ENCODE measurements at places on chromosomes 5 and 9. TPM values are rescaled to one million over a fixed set of nuclear protein-coding genes. Genes with fewer than 3 reads are reported as not detected.

OMD gene
- total RNA-seq: not detected

TMEM245 gene
- 17.1 TPM for total RNA-seq

RANBP17 gene
- 7.5 TPM for total RNA-seq

FGF1 gene
- not detected for total RNA-seq

PCDHB4 gene
- total RNA-seq: not detected

SLC1A3 gene
- not detected for total RNA-seq

BBLN gene
- 565 TPM for total RNA-seq

TMEM161B gene
- 6.8 TPM for total RNA-seq

SLC4A9 gene
- total RNA-seq: 0.08 TPM

NPR3 gene
- not detected for total RNA-seq

DNA sequence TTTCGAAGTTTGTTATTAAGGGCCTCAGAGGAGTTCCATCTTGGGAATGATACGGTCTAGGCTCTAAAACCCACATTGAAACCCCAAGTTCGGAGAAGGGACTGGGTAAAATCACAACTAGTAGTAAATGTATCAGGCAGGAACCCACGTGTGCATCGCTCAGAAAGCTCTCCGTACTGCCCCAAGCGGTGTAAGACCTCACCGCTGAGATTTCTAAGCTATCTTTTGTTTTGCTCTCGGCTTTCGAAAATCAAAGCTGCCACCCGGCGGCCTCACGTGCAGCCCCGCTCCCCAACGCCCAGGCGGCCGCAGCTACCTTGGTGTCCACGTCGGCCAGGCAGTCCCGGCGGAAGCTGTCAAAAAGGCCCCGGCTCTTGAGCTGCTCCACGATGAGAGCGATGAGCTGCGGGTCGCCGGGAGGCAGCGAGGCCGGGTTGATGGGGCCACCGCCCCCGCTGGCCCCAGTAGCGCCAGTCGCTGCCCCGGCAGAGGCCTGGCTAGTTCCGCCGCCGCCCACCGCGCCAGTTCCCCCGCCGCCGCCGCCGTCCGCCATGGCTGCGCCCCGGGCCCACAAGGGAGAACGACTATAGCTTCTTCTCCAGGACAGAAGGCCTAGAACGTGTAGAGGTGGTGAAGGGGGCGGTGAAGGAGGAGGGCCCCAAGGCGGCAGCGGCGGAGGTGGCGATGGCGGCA lies 420 bp downstream of the BOD1 start:
- DNase-seq: peak; percentile 83

DNA sequence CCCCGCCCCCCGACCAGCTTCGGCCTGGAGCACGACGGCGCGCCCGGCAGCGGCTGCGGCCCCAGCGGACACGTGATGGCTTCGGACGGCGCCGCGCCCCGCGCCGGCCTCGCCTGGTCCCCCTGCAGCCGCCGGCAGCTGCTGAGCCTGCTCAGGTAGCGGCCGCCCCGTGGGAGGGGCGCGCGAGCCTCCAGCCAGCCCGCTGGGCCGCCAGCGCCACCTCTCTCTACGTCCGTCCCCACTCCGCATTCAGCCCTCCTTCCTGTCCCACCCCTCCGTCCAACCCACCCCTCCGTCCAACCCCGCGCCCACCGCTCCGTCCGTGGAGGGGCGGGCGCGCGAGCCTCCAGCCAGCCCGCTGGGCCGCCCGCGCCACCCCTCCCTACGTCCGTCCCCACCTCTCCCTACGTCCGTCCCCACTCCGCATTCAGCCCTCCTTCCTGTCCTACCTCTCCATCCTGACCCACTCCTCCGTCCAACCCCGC lies 6.5 kb downstream of the ADAMTS13 start:
- no peak for DNase-seq

DNA sequence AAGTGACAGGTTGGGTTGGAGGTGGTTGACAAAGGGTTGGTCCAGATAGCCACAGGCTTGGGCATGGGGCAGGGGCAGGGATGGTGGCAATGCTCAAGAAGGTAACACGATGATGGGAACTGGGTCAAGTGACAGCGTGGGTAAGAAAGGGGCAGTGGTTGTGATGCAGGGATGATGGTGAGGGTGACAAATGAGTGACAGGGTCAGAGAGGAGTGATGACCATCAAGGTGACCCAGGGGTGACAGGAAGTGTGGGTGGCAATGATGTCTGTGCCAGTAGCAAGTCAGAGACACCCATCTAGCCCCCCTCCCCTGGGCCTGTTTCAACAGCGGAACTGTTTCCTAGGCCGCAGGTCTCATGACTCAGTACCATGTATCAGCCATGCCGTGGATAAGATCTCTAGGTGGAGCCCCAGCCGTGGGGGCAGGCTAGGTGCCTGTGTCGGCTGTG lies 20.5 kb downstream of the AQP3 start:
- peak; percentile 52 for DNase-seq

DNA sequence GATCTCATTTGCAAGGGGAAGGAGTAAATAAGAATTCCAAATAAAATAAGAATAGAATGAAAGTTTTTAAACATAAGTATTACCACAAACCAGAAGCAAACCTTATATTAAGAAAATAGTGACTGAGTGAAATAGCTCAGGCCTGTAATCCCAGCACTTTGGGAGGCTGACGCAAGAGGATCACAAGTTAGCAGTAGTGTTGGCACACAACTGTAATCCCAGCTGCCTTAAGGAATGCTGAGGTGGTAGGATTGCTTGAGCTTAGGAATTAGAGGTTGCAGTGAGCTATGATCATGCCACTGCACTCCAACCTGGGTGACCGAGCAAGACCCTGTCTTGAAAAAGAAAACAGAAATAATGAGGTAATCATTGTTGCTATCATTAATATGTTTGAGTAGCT lies 47.0 kb downstream of the APC start:
- DNase-seq: no peak

GRCh38 chr9:4706971-4707622 lies 27.7 kb downstream of the CDC37L1 start:
- no peak for DNase-seq

- DNase-seq: no peak
These were observed 81.8 kb upstream of the FANCC start for GRCh38 chr9:95399261-95399660.

GRCh38 chr5:41587668-41588067 lies 77.3 kb upstream of the PLCXD3 start:
- no peak for DNase-seq

DNA sequence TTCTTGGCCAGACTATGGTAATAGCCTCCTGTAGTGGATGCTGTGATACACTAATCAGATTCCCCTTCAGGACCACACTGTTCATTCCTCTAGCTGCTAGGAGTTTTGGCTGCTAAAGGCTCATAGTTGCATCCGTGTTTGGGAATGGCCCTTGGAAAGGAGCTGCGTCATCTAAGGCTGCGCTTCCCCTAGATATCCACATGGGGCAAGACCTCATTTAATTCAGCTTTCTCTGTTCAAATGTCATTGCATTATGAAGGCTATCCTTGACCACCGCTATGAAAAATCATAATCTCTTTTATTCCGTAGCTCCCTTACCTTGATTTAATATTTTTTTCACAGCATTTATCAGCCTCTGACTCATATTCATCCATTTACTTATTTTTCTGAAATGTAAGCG lies 258.3 kb upstream of the NR4A3 start:
- peak; percentile 23 for DNase-seq

DNA sequence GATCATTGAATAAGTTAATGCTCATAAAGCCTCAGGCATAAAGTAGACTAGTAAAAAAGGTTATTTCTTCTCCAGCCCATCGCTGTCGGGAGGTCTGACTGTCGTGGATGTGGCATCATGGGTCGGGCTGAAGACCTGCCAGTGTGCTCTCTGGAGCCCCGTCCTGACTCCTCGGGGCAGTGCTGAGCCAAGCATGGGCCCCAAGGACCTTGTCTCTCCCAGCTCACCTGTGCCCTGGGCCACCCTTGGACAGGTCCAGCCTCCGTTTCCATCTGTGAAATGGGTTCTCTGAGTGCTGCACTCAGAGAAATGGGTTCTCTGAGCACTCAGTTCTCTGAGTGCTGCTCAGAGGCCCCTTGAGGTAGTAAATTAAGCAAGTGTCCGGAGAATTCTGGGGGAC lies 269.0 kb downstream of the GADD45G start:
- DNase-seq: no peak

GRCh38 chr9:108961151-108961550 lies 27.0 kb downstream of the ABITRAM start:
- DNase-seq: no peak

DNA sequence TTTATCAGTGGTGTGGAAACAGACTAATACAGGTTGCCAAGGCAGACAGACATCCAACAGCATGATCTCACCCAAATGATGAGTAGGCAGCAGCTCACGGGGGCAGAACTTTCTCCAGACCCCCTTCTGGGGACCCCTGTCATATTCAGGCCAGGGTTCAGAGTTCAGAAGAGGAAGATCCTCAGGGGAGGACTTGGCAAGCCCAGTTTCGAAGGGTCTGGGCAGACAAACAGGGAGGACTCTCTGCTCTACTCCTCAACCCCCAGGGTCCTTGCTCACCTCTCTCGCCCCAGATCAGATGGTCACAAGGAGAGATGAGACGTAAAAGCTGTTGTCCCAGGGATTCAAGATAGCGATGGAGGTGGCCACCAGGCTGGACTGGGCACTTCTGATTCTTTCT lies 215.1 kb upstream of the MVB12B start:
- no peak for DNase-seq

- no peak for DNase-seq
These were observed 345.7 kb upstream of the WWC1 start for GRCh38 chr5:167945542-167946384.

DNA sequence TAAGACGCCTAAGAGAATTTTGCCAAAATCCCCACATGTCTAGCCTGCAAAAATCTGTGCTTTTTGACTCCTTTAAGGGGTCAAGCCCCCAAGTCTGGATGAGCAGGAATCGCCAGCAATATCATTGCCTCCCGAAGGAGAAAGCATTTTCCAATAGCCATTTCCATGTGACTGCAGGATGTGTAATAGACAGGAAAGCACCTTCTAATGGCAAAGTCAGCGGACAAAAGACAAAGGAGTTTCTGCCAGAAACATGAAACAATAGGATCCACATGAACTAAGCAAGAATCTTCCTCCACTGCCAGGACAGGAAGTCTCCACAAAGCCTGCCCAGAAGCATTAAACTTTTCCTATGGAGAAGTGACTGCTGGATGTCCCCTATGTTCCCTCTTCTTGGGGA lies 177.1 kb upstream of the PCSK5 start:
- DNase-seq: no peak
